ENCODE measurements at places on chromosomes 4 and X. TPM values are rescaled to one million over a fixed set of nuclear protein-coding genes. Genes with fewer than 3 reads are reported as not detected.

DNA sequence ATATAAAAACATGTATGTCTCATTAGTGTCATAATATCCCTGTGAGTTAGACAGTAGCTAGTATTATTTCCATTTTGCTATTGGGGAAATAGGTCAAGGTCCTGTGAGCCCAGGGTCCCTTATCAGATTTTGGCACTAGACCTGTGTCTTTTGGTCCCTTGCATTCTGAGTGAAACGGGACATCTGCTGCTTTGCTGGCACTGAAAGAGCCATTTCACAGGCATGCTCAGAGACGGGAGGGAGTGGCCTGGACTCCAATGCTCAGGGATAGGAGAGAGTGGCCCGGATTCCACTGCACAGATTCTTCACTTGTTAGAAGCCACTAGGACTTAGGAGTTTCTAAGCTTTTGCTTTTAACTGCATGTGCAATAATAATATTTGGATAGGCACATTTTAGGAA, 177.2 kb downstream of the TSPAN5 start:
- no peak for DNase-seq
- no peak overlapping the region for H3K27ac ChIP-seq
- no peak overlapping the region for H3K4me3 ChIP-seq
- no peaks in the 10 kb centered on the region for H3K27me3 ChIP-seq
- no peaks in the 10 kb centered on the region for H3K36me3 ChIP-seq
- H3K4me1 ChIP-seq: no peaks in the 10 kb centered on the region

DNA sequence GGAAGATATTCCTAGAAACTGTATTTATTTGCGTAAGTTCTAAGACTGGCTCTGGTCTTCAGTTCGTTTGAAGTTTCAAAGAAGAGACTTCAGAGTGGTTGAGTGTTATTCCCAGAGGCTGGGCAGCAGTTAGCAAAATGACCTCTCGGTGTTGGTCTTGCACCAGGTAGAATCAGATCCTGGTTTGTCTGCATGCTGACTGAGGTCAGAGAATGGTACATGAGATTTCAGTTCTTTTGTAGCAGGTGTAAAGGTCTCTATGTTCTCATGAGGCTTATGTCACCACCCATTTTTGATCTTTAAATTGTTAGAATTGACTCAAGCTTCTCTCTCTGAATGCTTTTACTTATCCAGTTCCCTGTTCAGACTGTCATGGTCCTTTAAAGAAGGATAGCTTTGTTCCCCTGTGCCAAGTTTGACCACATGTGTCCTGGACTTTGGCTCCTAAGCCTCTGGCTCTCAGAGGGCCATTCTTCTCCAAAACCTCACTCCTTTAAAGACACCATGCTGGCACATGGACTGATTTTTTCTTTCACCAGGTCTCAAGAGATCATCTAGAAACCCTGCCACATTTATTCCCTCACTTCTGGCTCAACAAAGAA, 355.8 kb upstream of the BOD1L1 start:
- H3K27ac ChIP-seq: no peak overlapping the region
- no peaks in the 10 kb centered on the region for H3K27me3 ChIP-seq
- no peak for DNase-seq
- H3K4me1 ChIP-seq: no peaks in the 10 kb centered on the region
- H3K36me3 ChIP-seq: no peaks in the 10 kb centered on the region

Gene ADH6
- total RNA-seq: 0.30 TPM

Gene OCIAD2
- 172 TPM for total RNA-seq
